ENCODE measurements at places on chromosomes 7 and 10.

- peak; percentile 49 for DNase-seq
Observed at GRCh38 chr7:115707258-115708012, 323.1 kb downstream of the TFEC start.

DNA sequence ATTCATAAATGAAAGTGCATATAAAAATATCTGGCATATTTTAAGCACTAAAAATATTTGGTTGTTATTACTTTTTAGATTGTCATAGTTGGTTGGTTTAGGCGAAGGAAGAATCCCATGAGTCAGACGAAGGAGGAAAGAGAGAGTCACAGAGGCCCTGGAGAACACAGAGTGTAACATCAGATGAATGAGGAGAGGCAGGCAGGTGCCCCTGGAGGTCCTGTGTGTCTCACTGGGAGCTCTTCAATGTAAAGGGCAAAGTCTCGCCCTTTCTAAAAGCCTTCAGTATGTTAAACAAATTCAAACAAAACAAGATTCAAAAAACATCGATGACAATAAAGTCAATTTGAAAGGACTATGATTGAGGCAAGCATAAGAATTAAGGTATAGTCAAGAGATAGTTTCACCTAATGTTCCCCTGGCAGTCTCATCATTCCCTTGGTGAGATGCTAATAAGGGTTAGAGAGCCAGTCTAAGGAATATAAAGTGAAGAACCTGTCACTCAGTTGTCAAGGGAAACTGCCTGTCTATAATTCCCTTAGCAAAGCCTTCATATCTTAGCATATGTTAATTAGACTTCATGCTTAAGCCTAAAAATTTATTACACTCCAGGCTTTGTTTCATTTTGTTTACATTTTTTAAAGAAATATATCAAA is 194.3 kb downstream of the TPK1 start:
- no peak for DNase-seq

DNA sequence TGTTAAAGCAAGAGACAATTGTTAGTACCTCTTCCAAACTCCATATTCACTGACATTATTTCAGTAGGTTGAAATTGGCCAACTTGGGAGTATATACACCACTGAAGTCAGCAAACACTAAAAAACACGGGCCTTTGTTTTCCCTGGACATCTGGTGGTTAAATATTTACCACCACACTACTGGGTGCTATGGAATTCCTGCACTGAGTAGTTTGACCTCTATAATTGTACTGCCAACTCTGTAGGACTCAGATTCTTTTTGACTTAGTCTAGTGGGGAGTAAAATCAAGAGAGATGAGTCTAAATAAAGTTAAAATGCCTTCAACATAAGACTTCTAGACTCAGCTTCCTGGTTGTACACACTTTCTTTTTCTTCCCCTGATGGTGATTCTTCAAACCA is 41.3 kb upstream of the TES start:
- peak; percentile 61 for DNase-seq

- no peak for DNase-seq
Observed at GRCh38 chr10:100360234-100360633, 13.2 kb downstream of the SCD start.

DNA sequence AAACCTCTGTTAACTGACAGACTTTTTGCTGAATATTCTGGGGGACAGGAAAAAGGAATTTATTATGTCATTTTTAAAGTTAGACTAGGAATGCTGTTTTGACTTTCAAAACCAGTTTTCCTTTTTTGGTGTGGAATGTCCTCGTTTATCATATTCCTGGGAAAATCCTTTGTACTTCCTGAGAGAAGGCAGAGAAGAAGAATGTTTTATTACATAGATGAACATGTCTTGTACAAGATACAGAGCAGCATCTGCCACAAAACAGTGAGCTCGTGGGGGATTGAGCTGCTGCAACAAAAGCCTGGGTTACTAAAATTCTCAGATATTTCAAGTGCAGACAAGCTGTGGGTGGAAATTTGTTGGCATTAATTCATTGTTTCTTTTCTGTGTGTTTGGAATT is 20.2 kb downstream of the MCU start:
- peak; percentile 91 for DNase-seq

DNA sequence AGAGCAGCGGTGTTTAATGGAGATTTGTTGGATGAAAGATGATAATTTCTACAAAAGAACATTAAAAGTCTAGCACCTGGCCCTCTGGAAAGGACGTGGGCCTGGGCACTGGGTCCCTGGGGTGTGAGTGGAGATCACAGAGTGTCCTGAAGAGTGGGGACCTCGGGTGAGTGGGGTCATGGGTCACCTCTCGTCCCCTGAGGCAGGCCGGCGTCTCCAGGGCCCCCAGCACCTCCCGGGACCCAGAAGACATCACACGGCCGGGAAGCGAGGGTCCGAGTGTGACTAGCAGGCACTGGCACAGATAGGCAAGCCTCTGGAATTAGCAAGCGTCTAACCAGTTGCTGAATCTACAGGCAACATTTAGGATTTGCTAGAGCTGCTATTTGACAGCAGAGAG is 257.2 kb downstream of the MAD1L1 start:
- no peak for DNase-seq

DNA sequence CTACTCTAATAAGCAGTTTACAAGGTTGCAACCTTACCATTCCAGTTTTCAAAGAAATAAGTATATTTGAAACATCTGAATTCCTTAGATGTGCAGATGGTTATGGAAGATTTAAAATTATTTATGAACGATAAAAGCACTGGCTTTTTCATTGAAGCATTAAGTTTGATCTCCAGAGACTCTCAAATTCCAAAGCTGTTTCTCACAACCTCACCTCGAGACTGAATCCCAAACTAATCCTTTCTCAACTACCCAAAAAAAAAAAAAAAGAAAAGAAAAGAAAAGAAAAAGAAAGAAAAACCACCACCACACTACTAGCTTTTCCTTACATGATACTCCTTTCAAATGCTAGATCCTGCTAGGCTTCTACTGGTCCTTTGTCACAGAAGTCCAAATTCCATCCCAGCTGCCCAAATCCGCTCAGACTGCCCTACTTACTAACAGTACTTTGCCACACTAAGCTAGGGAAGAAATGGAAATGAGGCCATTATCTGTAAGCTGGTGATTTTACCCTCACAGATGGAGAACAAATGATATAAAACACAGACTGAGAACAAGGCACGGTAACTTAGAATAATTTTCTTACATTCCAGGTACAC is 100.6 kb upstream of the CDK1 start:
- peak; percentile 74 for DNase-seq

DNA sequence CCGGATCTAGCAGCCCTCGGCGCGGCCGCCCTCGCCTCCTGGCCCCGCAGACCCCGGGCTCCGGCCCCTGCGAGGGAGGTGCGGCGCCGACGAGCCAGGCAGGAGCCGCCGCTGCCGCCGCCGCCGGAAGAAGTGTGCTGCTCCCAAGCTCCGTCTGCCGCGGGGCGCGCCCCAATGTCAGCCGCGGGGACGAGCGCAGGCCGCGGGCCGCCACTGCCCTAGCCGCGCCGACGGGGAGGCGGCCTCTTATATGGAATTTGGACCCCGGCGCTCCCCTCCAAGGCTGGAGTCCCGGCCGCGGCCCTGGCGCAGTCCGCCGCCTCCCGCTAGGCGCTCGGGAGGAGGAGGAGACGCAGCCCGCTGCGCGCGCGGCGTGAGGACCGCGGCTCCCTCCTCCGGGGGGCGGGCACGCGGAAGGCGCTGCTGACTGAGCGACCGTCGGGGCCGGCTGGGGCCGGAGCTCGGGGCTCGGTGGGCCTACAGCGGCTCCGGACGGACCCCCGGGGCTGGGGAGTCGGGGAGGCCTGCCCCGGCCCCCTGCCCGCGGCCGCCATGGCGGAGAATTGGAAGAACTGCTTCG is at the start of gene TRIM8:
TRIM8 (plus strand) TSS at position 414 of the 580 bp plus-strand sequence; CDS start at position 553, 139 bp downstream.
- peak; percentile 31 for DNase-seq

DNA sequence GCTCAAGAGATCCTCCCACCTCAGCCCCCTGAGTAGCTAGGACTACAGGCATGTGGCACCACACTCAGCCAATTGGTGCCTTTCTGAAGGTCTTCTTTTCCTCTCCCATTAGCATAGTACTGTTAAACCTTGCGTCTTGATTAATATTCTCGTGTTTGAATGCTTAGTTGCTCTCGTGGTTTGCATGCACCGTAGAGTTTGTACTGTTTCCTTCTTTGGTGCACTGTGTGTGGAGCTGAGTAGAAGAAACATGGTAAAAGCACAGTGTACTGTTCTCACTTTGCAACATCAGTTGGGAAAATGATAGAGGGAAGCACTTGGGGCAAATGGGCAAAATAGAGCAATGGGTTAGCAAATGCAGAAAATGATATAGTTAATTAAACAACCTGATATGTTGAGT is 27.6 kb upstream of the RPA3 start:
- no peak for DNase-seq

- no peak for DNase-seq
Observed at GRCh38 chr10:73247509-73248258, 629 bp upstream of the DNAJC9 start.
